ENCODE measurements at places on chromosomes 3 and 15.
A peak's percentile ranks its signal among the peaks of the same experiment; 100 is the strongest.

- DNase-seq = no peak
Measured at GRCh38 chr15:55434989-55435825, 26.9 kb downstream of the PIERCE2 start.

GRCh38 chr3:148880681-148881080 lies 15.6 kb downstream of the CPA3 start:
- DNase-seq = no peak

- DNase-seq = no peak
Measured at GRCh38 chr3:55721716-55722484, 234.8 kb upstream of the WNT5A start.

DNA sequence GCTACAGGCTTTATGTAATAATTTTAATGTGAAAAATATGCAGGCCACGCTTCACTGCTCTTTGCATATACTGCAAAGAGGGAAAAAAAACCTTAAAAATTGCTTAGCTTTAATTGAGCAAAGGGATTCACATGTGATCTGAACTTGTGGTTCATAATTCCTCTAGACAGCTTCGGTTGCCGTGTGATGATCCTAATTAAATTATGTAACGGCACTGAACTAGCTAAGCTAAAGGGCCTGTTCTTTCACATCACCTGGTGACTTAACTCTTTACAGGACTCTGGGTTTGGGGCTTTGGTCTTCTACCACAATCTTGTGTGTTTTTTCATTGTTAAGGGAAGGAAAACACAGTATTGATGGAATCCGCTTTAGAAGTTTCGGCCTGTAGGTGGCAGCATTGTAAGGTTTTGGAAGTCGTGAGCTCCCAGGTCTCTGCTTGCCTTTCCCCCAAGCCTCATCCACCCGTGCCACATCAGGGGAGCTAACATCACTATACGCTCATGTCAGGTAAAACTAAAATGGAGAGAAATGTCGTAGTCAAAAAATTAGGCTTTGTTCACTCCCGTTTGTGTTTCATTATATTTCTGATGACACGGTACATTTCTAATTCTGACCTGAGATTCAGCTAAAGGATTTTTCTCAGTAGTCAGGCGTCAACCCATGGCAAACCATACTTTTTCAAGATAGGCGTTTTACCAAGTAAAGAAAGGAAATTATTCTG lies 205.6 kb upstream of the DPH6 start:
- peak; percentile 52 for DNase-seq

DNA sequence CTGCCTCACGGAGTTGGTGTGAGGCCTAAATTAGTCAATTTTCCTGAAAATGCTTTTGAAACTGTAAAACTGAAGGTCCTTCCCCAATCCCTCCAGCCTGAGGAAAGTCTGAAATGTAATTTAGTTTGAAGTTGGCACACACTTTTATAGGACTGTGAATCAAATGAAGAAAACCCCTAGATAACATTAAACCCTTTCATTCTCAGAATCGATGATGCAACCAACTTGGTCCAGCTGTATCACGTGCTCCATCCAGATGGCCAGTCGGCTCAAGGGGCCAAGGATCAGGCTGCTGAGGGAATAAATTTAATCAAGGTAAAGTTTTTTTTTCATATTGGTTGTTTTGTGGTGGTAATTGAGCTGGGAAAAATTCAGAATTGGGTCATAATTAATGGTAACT lies 11.7 kb downstream of the MRPS22 start:
- no peak for DNase-seq

- no peak for DNase-seq
Measured at GRCh38 chr3:63067999-63068645, 192.9 kb upstream of the CADPS start.

- DNase-seq = no peak
Measured at GRCh38 chr15:95687061-95687460, 643.4 kb upstream of the NR2F2 start.

- no peak for DNase-seq
Measured at GRCh38 chr3:110810356-110810755, 261.3 kb upstream of the NECTIN3 start.
